Activated naive CD4-positive, alpha-beta T cell (primary cell): ENCODE measurements at places on chromosomes 1 and 21.

GRCh38 chr1:155591770-155592169, 18.2 kb upstream of the MSTO1 start:
- DNase-seq: no peak

DNA sequence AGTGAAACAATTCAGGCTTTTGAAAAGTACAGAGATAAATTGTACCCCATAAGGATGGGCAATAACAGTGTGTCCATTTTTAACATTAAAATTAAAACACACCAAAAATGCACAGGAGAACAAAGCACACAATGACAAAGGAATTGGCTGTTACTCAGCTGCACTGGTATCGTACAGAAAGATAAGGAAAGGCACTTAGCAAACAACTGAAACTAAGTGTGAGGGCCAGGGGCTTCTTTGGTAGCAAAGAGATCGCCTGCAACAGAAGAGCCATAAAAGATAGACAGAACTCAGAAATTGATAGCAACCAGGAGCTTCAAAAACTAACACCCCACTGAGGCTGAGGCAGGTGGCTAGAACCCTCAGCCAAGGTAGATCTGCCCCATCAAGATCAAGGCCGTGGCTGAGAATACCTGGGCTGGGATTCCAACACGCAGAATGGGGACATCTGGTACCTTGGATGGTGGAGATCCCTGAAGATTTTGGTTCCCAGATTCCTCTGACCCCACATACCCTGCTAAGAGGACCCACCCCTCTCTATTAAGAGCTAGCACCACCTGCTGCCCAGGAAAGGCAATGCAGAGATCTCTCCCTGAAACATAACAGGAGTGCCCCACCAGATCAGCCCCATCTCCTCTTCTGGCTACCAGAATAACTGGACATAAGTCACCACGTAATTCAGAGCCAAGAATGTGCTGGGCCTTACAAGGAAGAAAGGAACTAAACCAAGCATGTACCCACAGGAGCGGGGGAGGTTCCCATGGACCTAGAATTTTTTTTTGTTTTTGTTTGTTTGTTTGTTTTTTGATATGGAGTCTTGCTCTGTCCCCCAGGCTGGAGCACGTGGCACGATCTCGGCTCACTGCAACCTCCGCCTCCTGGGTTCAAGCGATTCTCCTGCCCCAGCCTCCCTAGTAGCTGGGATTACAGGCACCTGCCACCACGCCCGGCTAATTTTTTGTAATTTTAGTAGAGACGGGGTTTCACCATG, 16.2 kb downstream of the PLEKHO1 start:
- DNase-seq: no peak

DNA sequence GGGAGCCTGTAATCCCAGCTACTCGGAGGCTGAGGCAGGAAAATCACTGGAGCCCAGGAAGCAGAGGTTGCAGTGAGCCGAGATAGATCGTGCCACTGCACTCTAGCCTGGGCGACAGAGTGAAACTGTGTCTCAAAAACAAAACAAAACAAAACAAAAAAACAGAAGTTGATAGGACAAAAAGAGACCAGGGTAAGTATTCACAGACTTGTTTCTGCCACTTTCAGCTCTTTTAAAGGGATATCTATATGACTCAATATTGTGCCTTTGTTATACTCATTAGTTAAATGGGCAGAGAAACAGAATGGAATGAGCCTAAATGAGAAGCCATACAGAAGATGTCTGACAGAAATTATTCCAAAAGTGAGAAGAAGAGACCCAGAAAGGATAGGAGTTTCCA, 23.1 kb upstream of the ABL2 start:
- DNase-seq: no peak

DNA sequence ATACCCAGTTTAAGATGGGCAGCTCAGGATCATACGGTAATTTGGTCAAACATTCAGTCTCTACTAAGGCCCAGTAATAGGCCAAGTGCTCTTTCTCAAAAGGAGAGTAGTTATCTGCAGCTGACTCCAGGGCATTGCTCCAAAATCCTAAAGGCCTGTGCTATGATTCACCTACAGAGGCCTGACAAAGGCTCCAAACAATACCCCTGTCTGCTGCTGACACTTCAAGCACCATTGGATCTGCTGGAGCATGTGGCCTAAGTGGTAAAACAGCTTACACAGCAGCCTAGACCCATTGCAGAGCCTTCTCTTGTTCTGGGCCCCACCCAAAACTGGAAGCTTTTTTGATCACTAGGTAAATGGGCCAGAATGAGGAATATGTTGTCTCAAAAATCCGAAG, 22.8 kb downstream of the SLAMF7 start:
- no peak for DNase-seq

DNA sequence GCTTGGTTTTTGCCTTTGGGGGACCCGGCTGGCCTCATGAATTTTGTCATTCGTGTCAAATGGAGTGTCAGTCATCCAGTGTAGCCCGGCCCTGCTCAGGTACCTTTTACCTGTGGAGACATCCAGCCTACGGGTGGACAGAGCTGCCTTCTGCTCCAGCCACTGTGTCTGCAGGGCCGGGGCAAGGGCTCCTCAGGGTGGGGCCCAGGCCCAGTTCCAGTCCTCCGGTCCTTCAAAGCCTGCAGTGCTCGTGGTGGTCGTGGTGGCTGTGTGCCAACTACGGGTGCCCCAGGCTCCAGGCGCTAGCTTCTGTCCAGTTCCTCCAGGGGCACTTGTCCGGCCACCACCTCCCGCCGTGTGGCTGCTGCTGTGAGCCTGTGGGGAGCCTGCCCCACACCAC, 54.8 kb downstream of the TRIM11 start:
- no peak for DNase-seq

GRCh38 chr1:201282931-201283829, at the start of gene PKP1:
Gene PKP1, plus strand, starts transcription at chr1:201283506. Its CDS starts 197 bp downstream, at chr1:201283703.
- no peak for DNase-seq

DNA sequence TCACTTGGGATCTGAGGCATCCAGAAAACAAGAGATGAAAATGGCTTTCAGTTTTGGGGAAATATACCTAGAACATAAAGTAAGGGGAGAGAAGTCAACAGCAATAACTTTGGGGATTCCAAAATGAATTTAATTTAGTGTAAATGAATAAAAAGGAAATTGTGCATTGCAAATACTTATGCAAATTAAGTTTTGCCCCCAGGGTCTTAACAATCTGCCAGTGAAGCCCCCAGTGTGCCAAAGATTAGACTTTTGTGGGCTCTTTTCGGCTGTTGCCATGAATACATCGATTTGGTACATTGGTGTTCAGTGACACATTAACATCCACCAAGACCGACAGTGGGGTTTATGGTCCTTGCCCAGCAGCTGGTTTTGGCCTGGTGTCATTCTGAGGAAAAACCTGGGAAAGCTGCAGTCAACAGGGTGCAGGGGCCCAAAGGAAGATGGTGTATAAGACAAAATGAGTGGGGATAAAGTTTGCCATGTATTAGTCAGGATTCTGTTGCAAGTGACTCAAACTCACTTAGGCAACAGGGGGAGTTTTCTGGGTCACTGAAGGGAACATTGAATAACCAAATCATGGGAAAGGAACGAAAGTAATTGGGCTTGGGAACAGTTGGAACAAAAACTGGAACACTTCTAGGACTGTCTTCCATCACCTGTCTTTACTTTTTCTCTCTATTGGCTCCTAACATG, 30.2 kb upstream of the IGSF3 start:
- no peak for DNase-seq

DNA sequence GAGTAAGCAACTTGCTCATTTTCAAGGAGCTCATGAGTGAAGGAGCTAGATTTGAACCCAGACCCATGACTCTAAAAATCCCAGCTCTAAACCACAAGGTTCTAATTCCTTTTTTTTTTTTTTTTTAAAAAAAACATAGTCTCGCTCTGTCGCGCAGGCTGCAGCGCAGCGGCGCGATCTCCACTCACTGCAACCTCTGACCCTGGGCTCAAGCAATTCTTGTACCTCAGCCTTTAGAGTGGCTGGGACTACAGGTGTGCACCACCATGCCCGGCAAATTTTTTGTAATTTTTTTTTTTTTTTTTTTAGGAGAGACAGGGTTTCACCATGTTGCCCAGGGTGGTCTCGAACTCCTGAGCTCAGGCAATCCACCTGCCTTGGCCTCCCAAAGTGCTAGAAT, 13.8 kb downstream of the SRSF4 start:
- no peak for DNase-seq

GRCh38 chr1:163308811-163309210, 12.9 kb upstream of the NUF2 start:
- no peak for DNase-seq

- no peak for DNase-seq
Observed at GRCh38 chr1:218209351-218209861, 75.7 kb upstream of the RRP15 start.

DNA sequence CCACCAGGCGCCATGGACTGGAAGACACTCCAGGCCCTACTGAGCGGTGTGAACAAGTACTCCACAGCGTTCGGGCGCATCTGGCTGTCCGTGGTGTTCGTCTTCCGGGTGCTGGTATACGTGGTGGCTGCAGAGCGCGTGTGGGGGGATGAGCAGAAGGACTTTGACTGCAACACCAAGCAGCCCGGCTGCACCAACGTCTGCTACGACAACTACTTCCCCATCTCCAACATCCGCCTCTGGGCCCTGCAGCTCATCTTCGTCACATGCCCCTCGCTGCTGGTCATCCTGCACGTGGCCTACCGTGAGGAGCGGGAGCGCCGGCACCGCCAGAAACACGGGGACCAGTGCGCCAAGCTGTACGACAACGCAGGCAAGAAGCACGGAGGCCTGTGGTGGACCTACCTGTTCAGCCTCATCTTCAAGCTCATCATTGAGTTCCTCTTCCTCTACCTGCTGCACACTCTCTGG, 3.8 kb downstream of the GJB3 start:
- no peak for DNase-seq

DNA sequence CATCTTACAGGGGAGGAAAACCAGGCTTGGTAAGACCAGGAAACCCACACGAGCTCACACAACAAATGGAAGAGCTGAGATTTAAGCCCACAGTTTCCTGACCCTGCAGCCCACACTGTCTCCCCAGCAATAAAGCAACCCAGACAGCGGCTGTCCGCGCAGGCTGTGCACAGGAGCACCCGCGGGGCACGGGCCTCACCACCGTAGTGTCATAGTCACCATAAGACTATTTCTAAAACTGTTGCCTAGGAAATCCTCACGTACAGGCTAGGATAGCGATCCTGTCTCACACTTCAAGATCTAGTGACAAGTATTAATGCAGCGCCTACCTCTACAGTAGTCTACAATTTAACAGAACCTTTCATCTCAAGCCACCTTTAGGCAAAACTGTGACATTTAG, 54.0 kb upstream of the SYT6 start:
- DNase-seq: no peak
